Central memory CD4-positive, alpha-beta T cell (primary cell): ENCODE measurements at places on chromosomes 2 and 18.

GRCh38 chr2:209824391-209824790 lies 52.8 kb downstream of the UNC80 start:
- no peak for DNase-seq

GRCh38 chr2:98896416-98896815 lies 39.6 kb downstream of the CRACDL start:
- no peak for DNase-seq

DNA sequence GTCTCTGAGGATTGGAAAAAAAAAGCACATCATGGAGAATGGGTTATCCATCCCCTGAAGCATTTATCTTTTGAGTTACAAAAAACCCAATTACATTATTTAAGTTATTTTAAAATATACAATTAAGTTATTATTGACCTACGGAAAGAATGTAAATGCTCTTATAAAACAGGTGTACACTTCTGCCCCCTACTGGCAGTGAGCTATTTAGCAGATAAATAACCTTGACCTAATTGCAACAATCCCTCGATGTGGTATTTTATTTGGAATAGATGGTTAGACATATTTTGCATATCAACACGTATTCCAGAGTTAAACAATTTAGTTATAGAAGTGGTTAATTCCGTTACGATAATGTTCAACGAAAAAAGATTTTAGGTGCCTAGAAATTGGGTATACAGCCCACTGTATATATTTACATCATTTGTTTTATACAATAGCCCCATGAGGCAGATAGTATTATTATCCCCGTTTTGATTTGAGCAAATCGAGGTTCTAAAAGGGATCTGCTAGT lies 9.1 kb upstream of the DAW1 start:
- peak; percentile 39 for DNase-seq

GRCh38 chr2:148988337-148988736 lies 50.2 kb upstream of the LYPD6B start:
- DNase-seq: no peak

- no peak for DNase-seq
Observed at GRCh38 chr2:158723181-158723838, 71.8 kb upstream of the DAPL1 start.

DNA sequence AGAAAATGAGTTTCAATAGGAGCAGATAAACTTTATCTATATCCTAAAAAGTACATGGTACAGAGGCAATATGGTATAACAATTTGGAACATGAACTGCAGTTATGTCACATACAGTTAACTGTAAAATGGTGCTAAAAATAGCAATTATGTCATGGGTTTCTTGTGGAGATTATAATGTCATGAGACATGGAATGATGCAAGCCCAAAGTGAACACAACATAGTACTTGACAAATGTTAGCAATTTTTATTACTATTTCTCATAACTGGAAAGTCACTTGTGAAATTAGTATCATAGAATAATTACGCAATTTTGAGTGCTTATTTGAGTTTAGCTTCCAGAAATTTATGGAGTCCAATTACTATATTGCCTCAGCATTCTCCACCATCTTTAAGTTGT lies 1263.4 kb downstream of the DSC3 start:
- no peak for DNase-seq
